ENCODE measurements at places on chromosomes 7 and 10. TPM values are rescaled to one million over a fixed set of nuclear protein-coding genes. Genes with fewer than 3 reads are reported as not detected.

GRM8 gene
- total RNA-seq = 0.30 TPM

SHH gene
- total RNA-seq = not detected

CAMK2B gene
- total RNA-seq = 149 TPM

ELOVL3 gene
- total RNA-seq = not detected

CDH23 gene
- total RNA-seq = 9.3 TPM

SFTPD gene
- 0.54 TPM for total RNA-seq

CCL26 gene
- total RNA-seq = 0.83 TPM

ITGB8 gene
- total RNA-seq = 1.5 TPM

ACTR3C gene
- 4.6 TPM for total RNA-seq

OR6V1 gene
- total RNA-seq = not detected

CHST12 gene
- 13.8 TPM for total RNA-seq

OGDHL gene
- total RNA-seq = 11.5 TPM

CFAP70 gene
- total RNA-seq = 1.4 TPM

CALML3 gene
- total RNA-seq = not detected

SNCG gene
- total RNA-seq = 9.3 TPM

KCNMA1 gene
- 2.0 TPM for total RNA-seq

HGF gene
- 6.6 TPM for total RNA-seq

LRRC18 gene
- total RNA-seq = not detected

PPP1R9A gene
- total RNA-seq = 42.8 TPM

SERPINE1 gene
- 27.2 TPM for total RNA-seq

SCIN gene
- total RNA-seq = not detected

STEAP4 gene
- total RNA-seq = 19.9 TPM

SPDYE1 gene
- total RNA-seq = 0.13 TPM

PPP1R3C gene
- 212 TPM for total RNA-seq

SMKR1 gene
- not detected for total RNA-seq

GOLGA7B gene
- 0.54 TPM for total RNA-seq

PLXDC2 gene
- total RNA-seq = 22.6 TPM

MALRD1 gene
- 0.40 TPM for total RNA-seq

MMD2 gene
- total RNA-seq = not detected

CPA4 gene
- 0.16 TPM for total RNA-seq

FGFR2 gene
- total RNA-seq = 0.19 TPM

PTN gene
- 15.8 TPM for total RNA-seq

CLRN3 gene
- total RNA-seq = not detected

ZNF503 gene
- 3.3 TPM for total RNA-seq

TMEM229A gene
- total RNA-seq = 0.24 TPM

STAM gene
- 40.8 TPM for total RNA-seq

SCART1 gene
- 1.0 TPM for total RNA-seq

LRRD1 gene
- 0.43 TPM for total RNA-seq

TET1 gene
- total RNA-seq = 1.2 TPM

IFT22 gene
- 24.7 TPM for total RNA-seq

PALD1 gene
- total RNA-seq = 5.3 TPM

OPALIN gene
- total RNA-seq = not detected

SPDYE2B gene
- total RNA-seq = not detected

WBP1L gene
- 19.2 TPM for total RNA-seq

CHAT gene
- not detected for total RNA-seq

ODAD2 gene
- 0.83 TPM for total RNA-seq

EN2 gene
- total RNA-seq = not detected

PIK3CG gene
- total RNA-seq = 1.7 TPM

AGBL3 gene
- 1.4 TPM for total RNA-seq

FAM221A gene
- total RNA-seq = 3.7 TPM
